ENCODE measurements at places on chromosomes 6 and 20.

DNA sequence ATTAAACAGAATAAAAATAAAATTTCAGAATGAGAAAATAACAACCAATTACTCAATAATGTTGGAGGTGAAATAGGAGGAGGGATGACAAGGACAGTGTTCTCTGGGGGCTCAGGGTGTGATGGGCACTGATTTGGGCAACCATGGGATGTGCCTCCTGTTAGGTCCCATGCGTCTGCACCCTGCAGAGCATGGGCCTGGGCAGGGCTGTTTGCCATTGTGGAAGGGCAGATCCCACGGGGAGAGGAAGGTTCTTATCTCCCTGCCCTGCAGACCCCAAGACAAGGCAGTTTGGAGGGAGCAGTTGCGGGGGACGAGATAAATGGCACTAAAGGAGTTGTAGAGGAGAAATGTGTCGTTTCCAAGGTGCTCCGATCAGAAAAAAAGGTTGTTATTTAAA lies 206.3 kb downstream of the THBS2 start:
- no peak for DNase-seq

DNA sequence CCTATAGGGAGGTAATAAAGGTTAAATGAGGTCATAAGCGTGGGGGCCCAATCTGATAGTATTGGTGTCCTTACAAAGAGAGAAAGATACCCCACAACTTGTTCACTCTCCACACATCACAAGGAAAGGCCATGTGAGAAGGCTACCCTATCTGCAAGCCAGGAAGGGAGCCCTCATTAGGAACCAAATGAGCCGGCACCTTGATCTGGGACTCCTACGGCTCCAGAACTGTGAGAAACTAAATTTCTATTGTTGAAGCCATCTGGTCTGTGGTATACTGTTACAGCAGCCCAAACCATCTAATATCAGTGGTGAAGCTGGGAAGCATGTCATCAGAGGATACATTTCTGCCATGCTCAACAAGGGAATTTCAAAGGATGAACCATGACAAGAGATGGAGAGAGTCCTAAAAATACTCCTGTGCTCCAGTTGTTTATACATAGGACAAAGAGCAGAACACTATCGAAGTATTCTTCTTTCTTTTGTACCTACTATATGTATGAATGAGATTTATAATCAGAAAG lies 10.4 kb downstream of the COX7A2 start:
- no peak for DNase-seq

GRCh38 chr6:148682990-148683389 lies 63.8 kb upstream of the UST start:
- DNase-seq = no peak

GRCh38 chr20:18263723-18264122 lies 24.6 kb upstream of the ZNF133 start:
- DNase-seq = no peak

GRCh38 chr6:151499551-151499950 lies 5.7 kb downstream of the CCDC170 start:
- no peak for DNase-seq

DNA sequence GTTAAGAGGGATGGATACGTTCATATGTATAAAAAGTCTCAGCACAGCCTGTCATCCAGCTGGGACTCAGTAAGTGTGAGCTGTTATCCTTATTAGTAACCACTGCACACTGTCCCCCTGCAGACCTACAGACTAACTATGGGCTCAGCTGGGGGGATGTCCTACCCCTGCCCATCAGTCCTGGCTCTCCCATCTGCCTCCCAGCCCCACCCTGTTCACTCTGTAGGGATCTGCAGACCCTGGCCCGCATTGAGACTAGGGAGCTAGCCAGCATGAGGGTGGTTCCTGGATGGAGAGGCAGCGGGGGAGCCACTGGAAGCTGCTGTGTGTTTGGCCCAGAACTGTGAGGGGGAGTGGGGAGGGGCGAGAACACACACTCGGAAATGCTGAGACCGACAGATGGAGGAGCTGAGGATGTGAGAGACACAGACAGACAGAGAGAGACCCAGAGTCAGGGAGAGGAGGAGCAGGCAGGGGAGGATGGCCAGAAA lies 17.1 kb downstream of the XKR7 start:
- DNase-seq = no peak

DNA sequence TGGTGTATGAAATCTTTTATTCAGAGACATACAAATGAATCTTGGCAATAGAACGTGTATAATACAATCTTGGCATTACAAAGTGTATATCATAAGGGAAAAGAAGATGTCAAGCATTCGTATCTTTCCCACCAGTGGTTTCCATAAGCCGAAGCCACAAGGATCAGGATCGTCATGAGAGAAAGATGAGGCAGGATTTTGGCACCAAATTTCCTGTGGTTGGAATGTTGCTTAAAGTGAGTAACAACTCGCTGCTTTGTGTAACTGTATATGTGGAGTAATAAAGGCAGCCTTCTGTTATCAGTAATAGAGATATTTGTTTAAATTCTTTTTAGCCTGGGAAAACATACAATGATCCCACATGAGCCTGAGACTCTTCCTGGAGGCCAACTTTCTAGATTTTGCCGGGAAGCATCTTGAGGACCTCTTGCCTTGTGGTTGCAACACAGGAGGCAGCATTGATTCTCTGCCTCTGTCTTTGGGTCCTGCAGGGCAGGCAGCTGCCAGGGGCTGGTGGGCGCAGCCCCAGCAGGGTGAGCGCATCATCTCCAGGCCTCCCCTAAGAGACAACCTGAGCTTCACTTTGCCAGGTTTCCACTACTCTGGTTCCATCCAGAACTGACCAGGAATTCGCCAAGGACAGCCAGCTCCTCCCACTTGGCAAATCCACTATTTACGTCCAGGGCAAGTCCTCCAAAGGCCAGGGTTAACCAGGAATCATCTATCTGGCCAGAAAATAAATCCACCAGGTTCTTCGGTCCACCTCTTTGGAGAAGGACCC lies 230.9 kb upstream of the SULF2 start:
- no peak for DNase-seq

- no peak for DNase-seq
Measured at GRCh38 chr6:90578894-90579549, 7.8 kb downstream of the MAP3K7 start.

DNA sequence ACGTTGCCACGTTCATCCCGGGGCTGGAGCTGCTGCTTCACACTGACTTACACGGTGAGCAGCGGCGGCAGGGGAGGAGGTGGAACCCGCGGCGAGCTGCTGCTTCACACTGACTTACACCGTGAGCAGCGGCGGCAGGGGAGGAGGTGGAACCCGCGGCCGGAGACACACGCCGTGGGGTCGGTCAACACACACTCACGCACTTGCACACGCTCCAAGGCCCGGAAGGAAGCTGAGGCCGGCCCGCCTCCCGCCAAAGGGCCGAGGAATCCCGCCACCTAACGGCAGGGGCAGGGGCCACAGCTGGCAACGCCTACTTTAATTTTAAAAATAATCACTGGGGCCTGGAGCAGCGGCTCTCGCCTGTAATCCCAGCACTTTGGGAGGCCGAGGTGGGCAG lies 94.4 kb upstream of the FOXC1 start:
- no peak for DNase-seq

- DNase-seq = no peak
Measured at GRCh38 chr6:45737331-45738056, 278.2 kb downstream of the CLIC5 start.

GRCh38 chr6:7921046-7921445 lies 10.5 kb upstream of the TXNDC5 start:
- DNase-seq = no peak

DNA sequence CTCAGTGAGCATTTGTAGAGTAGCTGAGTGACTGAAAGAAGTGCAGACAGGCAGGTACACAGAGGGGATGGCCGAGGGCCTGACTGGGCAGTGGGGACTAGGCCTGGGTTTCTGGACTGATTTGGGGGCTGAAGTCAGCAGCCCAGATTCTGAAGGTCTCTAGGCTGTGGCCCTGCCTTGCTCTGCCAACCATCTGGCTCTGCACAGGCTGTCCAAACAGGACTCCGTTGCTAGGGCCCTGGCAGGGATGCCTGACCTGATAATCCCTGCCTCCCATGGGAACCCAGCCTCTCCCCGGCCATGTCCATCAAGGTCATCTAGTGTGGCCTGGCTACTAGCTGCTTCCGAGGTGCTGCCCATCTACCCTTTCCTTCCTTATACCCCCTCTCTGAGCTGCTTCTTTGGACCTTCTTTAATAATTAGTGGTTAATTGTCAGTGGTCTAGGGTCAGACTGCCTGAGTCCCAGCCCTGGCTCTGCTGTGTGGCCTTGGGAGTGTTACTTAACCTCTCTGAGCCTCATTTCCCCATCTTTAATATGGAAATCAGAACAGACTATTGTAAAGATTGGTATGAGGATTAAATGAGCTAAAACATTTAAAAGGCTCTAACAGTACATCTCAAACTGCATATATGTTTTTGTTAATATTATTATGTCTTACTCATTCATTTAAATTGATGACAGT lies 137.9 kb downstream of the VEGFA start:
- DNase-seq = no peak

DNA sequence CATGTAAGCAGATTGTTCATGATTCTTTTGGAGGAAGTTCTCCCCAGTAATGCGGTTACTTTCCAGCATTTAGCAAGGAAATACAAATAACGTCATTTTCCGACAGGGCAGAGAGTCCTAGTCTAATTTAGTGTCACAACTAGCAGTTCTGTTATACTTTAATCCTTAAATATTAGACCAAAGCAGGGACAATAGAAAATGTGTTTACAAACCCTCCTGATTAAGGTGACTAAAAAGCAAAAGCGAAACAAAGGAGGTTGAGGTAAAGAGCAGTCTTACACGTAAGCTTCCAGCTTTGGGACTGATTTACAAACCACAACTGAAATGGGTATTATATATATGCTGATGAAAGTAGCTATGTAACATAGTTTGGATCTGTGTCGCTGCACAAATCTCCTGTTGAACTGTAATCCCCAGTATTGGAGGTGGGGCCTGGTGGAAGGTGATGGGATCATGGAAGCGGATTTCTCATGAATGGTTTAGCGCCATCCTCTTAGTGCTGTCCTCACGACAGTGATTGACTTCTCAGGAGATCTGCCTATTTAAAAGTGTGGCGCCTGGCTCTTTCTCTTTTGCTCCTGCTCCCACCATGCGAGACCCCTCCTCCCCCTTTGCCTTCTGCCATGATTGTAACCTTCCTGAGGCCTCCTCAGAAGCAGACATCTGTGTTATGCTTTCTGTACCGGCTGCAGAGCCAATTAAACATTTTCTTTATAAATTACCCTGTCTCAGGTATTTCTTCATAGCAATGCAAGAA lies 81.9 kb downstream of the PLCB1 start:
- DNase-seq = no peak

DNA sequence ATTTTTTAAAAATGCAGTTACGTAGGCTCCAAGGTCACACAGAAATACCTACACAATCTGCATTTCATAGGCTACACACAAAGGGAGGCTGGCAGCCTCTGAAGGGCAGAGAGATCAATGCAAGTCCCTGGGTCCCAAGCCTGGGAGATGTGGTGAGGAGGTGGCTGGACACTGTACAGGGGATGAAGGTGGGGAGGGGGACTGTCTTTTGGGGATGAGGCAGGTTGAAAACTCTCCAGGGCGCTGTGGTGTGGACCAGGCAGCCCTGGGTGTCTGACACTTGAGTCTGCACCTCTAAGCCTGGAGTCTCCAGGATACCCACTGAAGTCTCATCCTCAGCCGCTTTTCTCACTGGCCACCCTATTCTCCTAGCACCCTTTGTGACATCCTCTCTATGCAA lies 24.5 kb downstream of the TXNDC5 start:
- no peak for DNase-seq

GRCh38 chr20:62791301-62792181 lies 4.7 kb upstream of the MRGBP start:
- DNase-seq = no peak

DNA sequence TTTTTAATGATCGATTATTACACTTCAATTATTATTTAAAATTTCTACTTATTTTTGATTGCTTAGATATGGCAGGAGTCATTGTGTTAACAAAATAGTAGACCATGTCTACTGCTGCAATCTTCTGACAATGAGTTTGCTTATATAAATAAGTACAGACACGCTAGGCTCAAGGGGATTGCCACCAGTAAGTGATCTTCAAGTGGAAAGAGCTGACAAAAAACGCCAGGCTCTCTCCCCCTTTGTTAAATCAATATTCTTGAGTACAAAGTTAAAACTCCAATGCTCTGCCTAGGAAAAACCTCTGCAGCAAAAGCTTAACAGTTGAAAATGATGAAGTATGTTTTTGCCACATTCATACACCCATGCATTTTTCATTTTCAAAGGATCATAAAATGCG lies 738.1 kb downstream of the HDGFL1 start:
- DNase-seq = no peak

- no peak for DNase-seq
Measured at GRCh38 chr6:95686895-95687294, 109.6 kb downstream of the MANEA start.

GRCh38 chr20:48523191-48523995 lies 304.4 kb downstream of the PREX1 start:
- no peak for DNase-seq

DNA sequence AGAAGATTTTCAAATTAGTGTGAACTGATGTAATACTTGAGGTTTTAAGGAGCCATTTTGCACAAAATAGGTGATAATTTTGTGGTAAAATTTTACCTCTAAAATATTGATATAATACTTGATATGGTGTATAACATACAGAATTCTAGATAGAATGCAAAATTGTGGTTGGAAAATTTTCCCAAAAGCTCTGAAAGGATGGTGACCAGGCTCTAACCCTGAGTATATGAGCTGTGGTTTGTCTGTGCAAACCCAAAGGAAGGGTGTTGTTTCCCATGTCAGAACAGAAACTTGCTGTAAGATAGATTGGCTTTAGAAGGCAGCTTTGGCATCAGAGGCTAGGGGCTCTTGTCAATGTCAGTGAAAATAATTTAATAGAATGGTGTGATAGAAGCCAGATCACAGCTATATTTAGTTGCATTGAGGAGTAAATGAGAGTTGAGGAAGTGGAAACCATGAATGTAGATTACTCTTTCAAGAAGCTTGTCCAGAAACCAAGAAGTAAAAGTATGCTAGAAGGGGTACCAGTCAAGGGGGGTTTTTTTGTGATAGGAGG lies 257.7 kb downstream of the FARS2 start:
- DNase-seq = no peak

- no peak for DNase-seq
Measured at GRCh38 chr6:170085475-170086401, 205.1 kb downstream of the DLL1 start.

DNA sequence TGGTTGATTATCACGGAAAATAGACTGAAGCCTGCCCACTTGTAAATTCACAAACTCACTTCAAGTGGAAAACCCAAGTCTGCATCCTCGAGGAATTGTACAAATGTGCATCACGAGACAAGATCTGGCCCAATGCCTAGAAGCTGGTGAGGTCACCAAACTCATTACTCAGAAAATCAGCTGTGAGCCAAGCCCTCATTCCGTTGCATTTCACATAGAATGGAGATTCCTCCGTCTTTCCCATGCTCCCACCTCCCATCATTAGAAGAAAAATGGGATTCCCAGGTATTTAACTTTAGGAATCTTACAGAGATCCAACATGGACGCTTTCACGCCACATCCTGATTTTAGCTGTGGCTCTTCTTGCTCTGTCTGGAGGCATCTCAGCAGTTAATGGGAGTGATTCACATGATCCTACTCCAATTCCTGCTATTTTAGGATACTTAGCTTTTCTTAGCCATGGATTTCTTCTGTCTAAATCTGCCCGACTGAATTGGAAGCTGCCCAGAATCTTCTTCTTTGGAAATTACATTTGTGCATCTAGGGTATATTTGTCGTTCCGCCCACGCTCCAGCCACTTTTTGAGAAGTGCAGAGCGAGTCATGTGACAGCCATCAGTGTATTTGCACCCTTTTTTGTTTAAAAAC lies 68.7 kb upstream of the STMND1 start:
- DNase-seq = no peak

All from esophagus squamous epithelium (tissue), 5 donors.